ENCODE measurements at places on chromosomes 5 and 9.

DNA sequence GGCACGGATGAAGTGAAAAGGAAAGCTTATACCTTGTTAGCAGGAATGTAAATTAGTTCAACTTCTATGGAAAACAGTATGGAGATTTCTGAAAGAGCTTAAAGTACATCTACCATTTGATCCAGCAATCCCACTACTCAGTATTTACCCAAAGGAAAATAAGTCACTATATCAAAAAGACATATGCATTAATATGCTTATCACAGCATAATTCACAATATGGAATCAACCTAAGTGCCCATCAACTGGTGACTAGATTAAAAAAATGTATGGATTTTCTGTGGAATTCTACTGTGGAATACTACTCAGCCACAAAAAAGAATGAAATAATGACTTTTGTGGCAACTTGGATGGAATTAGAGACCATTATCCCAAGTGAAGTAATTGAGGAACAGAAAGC is 279.6 kb downstream of the GABRB2 start:
- DNase-seq, result no peak

GRCh38 chr5:82334856-82335255 is 56.7 kb upstream of the RPS23 start:
- no peak for DNase-seq

DNA sequence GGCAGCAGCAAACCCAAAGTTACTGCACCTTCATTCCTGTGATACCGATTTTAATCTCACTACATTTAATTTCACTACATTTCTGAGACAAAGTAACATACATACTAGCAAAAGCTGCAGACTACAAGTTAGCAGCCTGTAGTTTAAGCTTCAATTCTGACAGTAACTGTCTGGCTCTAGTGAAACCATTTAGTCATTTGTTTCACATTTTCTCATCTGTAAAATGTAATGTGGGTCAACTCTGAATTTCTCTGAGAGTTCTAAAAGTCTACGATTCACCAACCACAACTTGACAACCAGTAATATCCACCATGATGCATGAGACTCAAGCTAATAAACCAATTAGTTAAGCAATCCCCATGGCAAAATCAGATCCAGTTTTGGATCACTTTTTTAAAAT is 408.9 kb downstream of the PDE4D start:
- no peak for DNase-seq

DNA sequence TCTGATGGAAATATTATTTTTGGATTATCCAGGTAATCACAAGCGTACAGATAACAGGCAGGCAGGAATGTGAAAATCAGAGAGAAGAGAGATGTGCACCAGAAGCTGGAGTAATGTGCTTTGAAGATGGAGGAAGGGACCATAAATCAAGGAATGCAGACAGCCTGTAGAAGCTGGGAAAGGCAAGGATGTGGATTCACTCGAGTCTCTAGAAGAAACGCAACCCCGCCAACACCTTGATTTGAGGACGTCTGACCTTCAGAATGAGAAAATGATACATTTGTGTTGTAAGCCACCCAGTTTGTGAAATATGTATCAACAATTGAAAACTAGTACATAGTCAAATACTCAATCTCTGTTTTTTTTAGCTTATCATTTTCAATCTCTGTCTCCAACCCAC is 207.6 kb upstream of the MPDZ start:
- DNase-seq, result no peak

GRCh38 chr5:150945947-150946346 is 41.2 kb upstream of the ZNF300 start:
- no peak for DNase-seq

- DNase-seq, result no peak
Measured at GRCh38 chr5:123209502-123210027, 120.5 kb downstream of the PRDM6 start.

GRCh38 chr9:80076162-80076561 is 504.4 kb downstream of the TLE4 start:
- no peak for DNase-seq

- DNase-seq, result no peak
Measured at GRCh38 chr9:127559247-127559680, 52.8 kb upstream of the STXBP1 start.

DNA sequence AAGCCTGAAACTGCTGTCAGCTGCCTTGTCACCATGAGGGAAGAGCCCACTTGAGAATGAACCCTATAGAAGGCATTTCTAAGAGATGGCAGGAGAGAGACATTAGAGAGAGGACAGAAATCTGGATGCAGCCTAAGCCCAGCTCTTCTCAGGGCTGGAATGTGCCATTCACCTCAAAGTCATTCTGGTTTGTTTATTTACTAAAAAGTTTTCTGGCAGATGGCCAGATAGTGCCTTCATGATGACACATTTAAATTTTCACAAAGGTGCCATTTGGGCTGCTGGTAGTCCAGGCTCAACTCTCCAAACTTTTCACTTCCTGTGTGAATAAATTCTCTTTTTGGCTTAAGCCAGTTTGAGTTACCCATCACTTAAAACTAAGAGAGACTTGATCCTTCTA is 144.6 kb upstream of the ZNF366 start:
- no peak for DNase-seq

DNA sequence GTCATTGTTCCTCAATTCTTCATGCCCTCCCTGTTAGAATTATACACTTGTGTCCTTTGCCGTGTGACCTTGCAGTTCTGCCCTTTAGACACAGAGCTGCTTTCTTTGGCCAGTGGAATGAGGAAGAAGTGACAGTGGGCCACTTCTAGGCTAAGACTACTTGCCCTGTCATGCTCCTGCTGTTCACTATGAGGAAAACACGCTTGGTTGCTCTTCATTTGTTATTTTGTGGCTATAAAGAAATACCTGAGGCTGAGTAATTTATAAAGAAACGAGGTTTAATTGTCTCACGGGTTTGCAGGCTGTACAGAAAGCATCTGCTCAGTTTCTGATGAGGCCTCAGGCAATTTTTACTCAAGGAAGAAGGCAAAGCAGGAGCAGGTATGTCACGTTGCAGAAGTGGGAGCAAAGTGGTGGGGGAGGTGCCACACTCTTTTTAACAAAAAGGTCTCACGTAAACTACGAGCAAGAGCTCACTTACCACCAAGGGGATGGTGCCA is 279.1 kb upstream of the DMAC1 start:
- DNase-seq, result no peak

- DNase-seq, result no peak
Measured at GRCh38 chr5:55305345-55305744, 2.1 kb downstream of the DHX29 start.

GRCh38 chr5:105350486-105351140 is 1788.0 kb upstream of the NUDT12 start:
- no peak for DNase-seq

DNA sequence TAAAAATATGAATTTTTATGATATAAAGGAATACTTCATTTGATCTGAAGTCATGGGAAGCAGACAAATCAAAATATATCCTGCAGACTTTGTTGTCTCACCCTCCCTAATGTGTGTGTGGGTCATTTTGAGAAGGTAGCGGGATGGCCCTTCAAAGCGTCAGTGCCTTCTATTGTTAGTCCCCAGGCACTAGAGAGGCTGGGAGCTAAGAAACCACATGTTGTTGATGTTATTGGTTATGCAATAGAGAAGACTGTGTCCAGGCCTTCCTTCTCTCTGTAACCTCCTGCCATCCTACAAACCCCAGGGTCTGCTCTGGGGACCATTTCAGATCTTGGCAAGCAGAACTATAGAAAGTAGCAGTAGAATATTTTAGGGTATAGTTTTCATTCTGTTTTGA is 94.7 kb downstream of the NLN start:
- no peak for DNase-seq

GRCh38 chr9:86549920-86550319 is 195.7 kb upstream of the TUT7 start:
- DNase-seq, result no peak

DNA sequence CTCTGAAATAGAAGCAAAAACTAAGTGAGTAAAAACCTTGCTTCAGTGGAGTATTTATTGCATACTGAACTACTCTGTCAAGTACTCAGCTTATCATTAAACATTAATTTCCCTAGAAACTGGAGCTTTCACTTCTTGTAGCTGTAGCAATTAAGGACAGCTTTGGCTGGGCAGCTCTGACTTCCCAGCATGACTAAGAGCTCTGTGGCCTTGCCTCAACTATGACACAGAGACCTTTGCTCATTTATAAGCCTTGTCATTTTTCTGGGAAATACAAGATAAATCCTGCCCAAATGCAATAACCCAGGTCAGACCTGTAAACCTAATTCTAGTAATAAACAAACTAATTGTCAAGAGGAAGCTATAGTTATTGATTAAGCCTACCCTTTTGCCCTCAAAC is 65.4 kb upstream of the STK32A start:
- DNase-seq, result no peak

- no peak for DNase-seq
Measured at GRCh38 chr5:57215629-57216195, 41.9 kb downstream of the GPBP1 start.

DNA sequence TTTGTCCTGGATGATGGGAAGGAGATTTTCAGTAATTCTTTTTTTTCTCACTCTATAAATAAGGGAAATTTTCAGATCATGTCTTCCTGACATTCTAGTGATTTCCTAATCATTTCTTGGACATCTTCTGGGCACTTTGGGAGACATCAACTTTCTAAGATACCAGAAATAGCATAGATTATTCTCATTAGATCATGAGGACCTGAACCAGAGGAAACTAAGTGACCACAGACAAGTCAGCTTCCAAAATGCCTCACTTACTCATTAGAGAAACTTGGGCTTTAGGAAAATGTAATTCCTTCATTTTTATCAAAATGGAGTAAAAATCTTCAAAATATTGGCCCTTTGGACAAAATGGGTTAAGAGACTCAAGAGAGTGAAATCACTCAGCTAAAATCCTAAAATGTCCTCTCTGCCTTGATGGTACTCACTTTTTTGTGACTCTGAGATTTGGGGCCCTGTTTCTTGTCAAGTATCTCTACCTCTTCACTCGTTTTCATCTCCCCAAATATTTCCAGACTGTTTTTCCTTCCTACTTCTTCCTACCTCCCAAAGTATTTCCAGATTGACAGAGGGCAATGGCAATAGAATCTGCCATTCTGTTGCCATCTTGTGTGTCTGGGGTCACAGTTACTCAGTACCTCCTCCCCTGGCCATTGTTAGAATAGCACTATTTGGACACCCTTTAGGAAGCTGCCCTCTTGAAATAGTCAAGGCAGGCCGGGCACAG is 194.5 kb downstream of the NR3C1 start:
- no peak for DNase-seq

DNA sequence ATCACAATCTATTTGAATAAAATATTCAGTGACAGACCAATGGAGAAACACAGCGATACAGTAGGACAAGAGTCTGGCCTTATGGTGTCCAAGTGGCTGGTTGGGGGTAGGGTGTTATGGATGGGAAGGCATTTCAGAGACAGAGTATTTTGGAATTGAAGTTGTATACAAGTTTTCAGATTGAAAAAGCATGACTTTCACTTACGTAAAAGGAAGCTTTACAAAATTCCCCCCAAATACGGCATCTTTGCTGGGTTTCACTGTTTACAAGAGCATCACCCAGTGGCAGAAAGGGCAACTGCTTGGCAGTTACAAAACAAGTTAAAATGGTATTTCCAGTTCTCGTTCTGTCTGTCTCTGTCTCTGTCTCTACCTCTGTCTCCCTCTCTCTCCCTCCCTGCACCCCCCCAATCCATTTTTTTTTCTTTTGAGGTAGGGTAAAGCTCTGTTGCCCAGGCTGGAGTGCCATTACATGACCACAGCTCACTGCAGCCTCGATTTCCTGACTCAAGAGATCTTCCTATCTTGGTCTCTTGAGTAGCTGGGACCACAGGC is 86.2 kb downstream of the PTPN3 start:
- no peak for DNase-seq

- no peak for DNase-seq
Measured at GRCh38 chr5:84411832-84412605, 27.3 kb upstream of the EDIL3 start.

DNA sequence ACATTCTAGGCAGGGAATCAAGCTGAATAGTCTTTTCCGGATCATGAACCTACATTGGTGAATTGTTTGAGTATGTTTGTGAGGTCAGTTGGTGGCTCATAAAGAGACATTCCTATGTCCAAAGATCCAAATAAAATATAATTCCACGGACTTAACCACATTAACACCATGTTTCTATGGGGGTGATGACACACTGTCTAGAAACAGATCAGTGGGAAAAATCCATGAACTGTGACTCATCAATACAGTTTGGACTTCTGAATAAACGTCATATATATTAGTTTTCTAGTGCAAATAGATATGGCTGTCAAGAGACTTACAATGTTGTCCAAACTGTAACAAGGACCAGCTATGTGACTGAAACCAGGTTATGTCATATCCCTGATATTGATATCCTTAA is 509.9 kb upstream of the TYRP1 start:
- no peak for DNase-seq

DNA sequence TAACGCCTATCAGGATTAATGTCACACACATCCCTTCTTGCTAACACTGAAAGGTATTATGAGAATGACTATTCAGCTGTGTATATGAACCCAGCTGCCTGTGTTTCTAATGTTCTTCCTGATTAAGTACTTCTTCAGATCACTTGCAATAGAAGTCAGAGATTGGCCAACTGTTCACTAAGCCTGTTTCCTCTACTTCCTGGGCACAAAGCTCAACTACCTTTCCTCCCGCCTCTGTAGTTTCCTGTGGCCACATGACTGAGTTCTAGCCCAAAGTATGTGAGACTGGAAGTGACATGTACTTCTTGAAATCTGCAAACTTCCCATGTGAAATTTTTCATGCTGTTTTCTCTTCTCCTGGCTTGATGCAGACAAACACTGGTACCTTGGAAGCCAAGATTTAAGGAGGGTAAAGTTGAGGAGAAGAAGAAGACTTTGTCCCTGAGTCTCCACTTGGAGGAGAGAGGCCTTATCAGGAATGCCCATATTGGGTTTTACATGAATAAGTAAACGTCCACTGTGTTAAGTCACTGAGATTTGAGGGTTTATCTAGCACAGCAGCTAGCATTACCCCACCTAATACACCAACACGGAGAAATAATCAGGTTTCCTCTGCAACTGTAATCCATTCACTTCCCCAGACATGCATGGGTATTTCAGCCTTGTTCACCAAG is 58.6 kb downstream of the SLIT3 start:
- DNase-seq, result no peak

GRCh38 chr5:107092695-107093094 is 578.0 kb downstream of the EFNA5 start:
- DNase-seq, result no peak

- DNase-seq, result no peak
Measured at GRCh38 chr5:164472165-164472564, 966.7 kb downstream of the MAT2B start.

- DNase-seq, result no peak
Measured at GRCh38 chr5:172869691-172870090, 35.6 kb downstream of the ERGIC1 start.

DNA sequence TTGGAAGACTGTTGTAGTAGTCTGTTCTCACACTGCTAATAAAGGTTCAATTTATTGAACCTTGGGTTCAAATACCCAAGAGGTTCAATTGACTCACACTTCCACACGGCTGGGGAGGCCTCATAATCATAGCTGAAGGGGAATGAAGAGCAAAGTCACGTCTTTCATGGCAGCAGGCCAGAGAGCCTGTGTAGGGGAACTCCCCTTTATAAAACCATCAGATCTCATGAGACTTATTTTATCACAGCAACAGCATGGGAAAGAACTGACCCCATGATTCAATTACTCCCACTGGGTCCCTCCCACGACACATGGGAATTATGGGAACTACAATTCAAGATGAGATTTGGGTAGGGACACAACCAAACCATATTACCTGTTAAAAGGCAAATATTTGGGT is 268.2 kb downstream of the TMEM167A start:
- DNase-seq, result no peak

GRCh38 chr5:159698322-159698721 is 218.0 kb upstream of the ADRA1B start:
- DNase-seq, result no peak
